Activated gamma-delta T cell (primary cell): ENCODE measurements at places on chromosomes 6 and 20.

- peak; percentile 30 for DNase-seq
These were observed 381 bp downstream of the MAP3K7 start for GRCh38 chr6:90586546-90586835.

GRCh38 chr6:129785047-129785755 lies 75.2 kb upstream of the ARHGAP18 start:
- no peak for DNase-seq

GRCh38 chr6:18323935-18324705 lies 59.8 kb upstream of the DEK start:
- no peak for DNase-seq

DNA sequence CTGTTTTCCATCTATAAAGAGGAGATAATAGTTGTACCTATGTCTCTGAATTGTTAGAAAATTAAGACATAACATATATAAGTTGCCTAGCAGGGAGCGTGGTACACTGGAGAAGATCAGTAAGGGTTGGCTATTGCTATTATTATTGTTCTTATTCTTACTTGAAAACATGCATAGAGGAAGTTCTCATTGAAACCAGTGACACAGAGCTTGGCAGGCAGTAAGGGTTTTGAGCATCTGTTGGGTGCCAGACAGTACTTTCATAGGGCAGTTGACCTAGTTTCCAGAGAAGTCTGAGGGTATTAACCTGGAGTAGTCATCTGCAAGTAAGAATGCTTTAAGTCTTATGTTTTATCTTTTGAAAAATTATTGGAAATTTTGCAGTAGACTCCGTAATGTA lies 13.3 kb upstream of the SGK1 start:
- no peak for DNase-seq

- DNase-seq: no peak
These were observed 21.7 kb upstream of the FYN start for GRCh38 chr6:111894951-111895350.

DNA sequence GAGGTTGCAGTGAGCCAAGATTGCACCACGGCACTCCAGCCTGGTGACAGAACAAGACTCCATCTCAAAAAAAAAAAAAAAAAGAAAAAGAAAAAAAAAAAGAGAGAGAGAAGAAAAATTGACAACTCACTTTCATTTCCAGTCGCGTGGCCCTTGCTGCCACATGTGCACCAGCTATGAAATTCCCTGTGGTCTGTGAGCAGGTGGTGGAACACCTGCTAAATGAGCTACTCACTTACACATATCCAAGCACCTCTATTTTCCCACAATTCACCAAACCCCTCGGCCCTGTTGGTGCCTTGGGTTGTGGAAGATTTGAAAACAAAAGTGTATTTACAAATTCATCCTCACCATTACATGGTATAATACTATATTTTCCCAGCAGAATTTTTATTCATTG lies 105.2 kb upstream of the ASF1A start:
- no peak for DNase-seq

GRCh38 chr6:15425947-15426346 lies 180.1 kb downstream of the JARID2 start:
- no peak for DNase-seq

DNA sequence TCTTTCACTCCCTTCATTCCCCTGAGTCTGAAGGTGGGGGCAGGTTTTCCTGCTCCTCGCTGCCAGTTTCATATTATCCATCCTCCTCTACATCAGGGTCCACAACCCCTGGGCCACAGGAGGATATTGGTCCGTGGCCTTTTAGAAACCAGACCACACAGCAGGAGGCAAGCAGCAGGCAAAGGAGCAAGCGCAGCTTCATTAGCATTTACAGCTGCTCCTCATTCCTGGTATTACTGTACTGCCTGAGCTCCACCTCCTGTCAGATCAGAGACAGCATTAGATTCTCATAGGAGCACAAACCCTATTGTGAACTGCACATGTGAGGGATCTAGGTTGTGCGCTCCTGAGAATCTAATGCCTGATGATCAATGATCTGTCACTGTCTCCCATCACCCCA lies 380.3 kb downstream of the ARHGAP18 start:
- DNase-seq: no peak
